ENCODE measurements at places on chromosomes 1 and 21.

DNA sequence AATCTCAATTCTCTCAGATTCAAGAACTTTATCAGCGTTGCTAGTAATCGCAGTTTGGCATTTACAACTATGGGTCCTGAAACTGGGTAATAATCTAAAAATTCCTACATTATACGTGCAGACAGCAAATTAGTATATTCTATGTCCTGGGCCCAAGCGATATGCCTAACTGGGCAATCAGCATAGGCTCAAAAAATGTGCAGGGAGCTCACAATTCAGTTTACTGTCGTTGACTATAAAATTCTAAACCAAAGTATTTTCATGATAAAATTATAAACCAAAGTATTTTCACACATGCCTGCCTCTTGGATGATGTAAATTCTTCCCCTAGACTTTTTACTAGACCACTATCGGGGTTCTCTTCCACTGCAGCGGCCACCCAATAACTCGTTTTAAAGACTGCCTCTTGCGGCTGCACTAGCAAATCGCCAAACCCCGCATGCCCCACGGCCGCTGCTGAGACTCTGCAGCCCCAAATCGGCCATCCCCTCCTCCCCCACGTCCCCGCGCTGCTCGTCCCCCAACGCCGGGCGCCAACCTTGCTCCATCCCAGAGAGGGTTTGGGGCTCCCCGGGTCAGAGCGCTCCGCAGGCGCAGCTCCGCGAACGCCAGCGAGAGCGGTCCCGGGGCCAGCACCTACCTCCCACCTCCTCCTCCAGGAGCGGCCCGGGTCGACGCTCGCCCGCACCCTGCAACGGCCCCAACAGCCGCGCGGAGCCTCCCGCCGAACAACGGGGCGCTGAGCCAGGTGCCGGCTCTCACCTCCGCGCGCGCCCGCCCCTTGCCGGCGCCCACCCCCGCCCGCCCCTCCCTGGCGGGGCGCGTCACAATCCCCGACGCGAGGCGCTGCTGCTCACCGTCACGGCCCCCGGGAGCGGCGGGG lies 506 bp downstream of the SSX2IP start:
- no peak for DNase-seq

- no peak for DNase-seq
Measured at GRCh38 chr1:241846862-241847539, 1.0 kb upstream of the EXO1 start.

GRCh38 chr1:43448955-43449707 lies 4.6 kb downstream of the HYI start:
- DNase-seq = no peak

- DNase-seq = no peak
Measured at GRCh38 chr1:63024132-63024531, 240.2 kb downstream of the ATG4C start.

- no peak for DNase-seq
Measured at GRCh38 chr1:83098791-83099190, 900.1 kb downstream of the TTLL7 start.

DNA sequence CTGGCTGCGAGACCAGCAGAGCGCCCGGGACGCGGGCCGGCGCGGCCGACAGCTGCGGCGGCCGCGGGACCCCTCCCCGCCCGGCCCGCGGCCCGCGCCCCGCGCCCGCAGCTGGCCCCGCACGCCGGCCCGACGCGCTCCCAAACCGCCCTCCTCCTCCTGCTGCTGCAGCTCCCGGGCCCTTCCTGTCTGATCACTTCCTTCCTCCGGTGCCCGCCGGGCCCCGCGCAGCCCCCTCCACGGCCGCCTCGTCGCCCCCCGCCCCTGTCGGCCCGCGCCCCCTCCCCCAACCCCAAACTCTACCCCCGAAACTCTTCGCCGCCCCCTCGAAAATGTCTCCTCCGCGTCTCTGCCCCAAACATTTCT lies 594 bp downstream of the LUZP1 start:
- DNase-seq = peak; percentile 10

Data from activated T-helper 9 cell treated with anti-CD3 and anti-CD28 coated beads, Interleukin-2, amount 50 U/mL, for 16 hours (primary cell).